ENCODE measurements at places on chromosomes 6 and 20.

- no peak for DNase-seq
Measured at GRCh38 chr6:90730151-90730673, 143.3 kb upstream of the MAP3K7 start.

GRCh38 chr6:91462241-91462640, 875.4 kb upstream of the MAP3K7 start:
- no peak for DNase-seq

DNA sequence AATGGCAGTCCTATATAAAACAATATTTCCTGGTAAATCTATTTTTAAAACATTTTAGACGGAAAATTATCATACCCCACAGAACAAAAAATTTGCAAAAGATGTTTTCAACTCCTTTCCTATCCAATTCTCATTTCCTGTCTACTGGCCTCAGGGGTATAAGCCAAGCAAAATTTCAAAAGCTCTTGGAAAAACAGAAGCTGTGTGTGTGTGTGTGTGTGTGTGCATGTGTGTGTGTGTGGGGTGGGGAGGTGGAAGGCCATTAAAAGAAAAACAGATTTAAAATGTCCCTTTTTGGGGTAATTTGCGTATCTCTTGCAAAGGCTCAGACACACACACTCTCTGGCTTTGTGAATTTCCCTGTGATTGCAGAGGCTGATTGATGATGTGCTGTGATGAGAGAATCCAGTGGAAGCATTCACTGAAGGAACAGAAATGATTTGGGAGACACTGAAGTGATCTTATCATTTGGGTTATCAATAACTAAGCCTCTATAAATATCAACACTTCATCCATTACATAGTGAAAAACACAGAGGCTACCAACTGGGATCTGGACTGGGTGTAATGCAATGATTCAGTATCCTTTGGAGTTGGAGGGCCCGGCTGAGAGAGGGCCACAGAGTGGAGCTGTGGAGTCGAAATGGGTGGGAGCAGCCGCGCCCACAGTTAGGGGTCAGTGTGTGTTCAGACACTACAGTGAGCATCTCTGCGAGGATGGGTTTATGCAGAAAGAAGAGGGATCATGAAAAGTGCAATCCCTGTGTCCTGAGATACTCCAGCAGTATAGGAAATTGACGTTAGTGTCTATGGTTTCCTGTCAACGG, 106.8 kb upstream of the PREP start:
- DNase-seq, result peak; percentile 48

- no peak for DNase-seq
Measured at GRCh38 chr20:12798286-12798685, 210.5 kb upstream of the SPTLC3 start.

- DNase-seq, result no peak
Measured at GRCh38 chr20:34621383-34622367, 55.2 kb downstream of the PIGU start.

GRCh38 chr6:15356179-15356578, 110.3 kb downstream of the JARID2 start:
- DNase-seq, result no peak

DNA sequence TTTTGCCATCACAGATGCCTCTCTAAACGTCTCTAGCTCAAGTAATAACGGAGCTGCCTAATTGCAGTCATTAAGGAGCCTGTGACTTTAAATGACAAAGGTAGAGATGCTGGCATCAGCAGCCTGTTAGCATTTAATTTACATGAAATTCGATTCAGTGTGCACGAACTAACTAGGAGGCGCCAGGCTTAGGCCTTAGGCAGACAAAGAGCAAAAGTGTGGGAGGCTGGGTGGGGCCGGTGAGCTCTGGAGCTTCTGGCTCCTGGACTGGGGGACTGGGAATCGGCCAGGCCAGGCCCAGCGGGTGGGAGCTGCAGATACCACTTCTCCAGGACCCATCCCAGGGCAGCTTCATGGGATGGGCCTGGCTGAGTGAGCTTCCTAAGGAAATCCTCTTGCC, 170.0 kb upstream of the AGPAT4 start:
- no peak for DNase-seq

- DNase-seq, result no peak
Measured at GRCh38 chr20:48215536-48215935, 430.3 kb upstream of the SULF2 start.

GRCh38 chr20:31839782-31840487, 5.5 kb downstream of the FOXS1 start:
- no peak for DNase-seq

DNA sequence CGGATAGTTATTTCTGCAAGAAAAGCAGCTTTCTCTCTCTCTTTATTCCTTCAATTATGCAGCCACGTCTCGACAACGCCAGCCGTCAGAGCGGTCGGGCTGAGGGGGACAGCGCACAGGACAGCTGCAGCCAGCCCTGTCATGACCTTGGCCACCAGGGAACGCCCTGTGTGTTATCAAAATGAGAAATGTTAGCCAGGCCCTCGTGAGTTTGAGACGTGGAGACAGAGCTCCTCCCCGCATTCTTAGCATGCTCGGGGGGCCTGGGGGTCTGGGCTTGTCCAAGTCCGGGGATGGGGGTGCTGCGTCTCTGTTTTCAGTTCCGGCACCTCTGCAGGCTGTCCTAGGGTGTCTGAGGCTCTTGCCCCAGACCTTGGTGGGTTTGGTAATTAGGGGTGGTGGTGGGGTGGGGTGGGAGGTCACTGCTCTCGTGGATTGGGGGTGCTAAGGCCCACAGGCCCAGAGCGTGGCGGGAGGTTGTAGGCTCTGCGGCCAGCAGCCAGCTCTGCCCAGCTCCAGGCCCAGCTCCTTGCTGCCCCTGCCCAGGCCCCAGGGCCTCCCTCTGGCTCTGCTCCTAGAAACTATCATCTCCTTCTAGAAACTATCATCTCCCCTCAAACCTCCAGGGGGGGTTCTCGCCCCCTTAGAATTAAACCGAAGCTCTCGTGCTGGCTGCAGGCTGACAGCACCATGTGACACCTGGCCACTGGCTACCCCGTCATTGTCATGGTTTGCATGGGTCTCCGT, 54.3 kb upstream of the GATA5 start:
- DNase-seq, result no peak

- no peak for DNase-seq
Measured at GRCh38 chr20:44946271-44946852, 13.8 kb downstream of the TOMM34 start.

DNA sequence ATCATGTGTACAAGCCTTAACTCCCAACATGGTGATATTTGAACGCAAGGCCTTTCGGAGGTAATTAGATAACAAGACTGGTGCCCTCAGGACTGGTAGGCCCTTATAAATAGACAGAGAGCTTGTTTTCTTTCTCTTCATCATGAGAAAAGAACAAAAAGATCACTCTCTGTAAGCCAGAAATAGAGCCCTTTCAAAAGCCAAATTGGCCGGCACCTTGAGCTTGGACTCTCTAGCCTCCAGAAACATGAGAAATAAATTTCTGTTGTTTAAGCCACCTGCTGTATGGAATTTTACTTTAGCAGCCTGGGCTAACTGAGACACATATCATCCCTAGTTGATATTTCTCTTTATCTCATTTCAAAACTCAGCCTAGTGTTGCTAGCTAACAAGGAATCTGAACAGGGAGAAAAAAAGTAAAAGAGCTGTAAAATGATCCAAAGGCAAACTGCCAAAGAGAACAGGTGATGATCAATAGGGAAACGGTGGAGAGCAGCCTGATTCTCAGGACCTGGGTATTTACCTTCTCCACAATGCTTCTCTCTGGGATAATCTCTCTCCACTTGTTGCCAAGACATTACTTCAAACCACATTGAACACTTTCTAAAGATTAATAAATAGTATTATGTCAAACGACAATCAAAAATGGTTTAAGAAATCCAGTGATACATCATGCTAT, 6.1 kb downstream of the COL21A1 start:
- DNase-seq, result no peak

- DNase-seq, result no peak
Measured at GRCh38 chr6:167405778-167406532, 81.1 kb downstream of the TTLL2 start.

DNA sequence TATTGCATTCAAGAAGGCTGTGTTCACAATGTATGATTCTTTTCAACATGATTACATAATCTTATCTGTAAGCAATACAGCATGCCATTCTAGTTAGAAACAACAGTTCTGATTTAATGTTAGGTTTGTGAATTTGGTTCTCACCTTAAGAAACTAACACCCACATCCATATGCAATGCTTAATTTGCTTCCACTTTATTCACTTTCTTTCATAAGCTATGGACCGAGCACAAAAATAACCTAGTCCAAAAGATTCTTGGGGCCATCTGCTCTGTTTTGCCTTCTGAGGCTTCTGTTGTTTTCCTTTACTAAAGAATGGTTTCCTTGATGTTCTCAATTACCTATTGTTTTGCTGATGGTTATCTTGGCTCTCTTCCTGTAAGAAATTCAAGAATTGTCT, 258.2 kb downstream of the EYS start:
- no peak for DNase-seq

Data from nephron progenitor cell (in vitro differentiated cells).